Germinal center (tissue), 1 donor: ENCODE measurements at places on chromosomes 1 and 21.

DNA sequence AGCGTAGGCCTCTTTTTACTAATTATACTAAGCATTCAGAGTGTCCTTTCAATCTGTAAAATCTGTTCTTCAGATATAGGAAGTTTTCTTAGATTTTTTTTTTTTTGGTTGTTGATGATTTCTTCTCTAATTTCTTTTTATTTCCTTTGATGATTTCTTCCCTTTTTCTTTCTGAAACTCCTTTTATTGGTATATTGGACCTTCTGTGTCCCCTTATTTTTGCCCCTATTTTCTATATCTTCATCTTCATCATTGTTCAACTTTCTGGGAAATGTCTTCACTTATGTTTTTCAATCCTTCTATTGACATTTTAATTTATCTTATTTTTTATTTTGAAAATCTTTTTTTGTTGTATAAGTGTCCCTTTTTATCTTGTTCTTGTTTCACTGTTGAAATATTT lies 17.2 kb upstream of the SYT14 start:
- no peak for DNase-seq

- no peak for DNase-seq
Observed at GRCh38 chr1:181170194-181170593, 81.7 kb downstream of the IER5 start.

GRCh38 chr1:223714849-223715603 lies 2.7 kb downstream of the CAPN2 start:
- no peak for DNase-seq

- no peak for DNase-seq
Observed at GRCh38 chr1:28509705-28510272, 3.9 kb downstream of the RCC1 start.

DNA sequence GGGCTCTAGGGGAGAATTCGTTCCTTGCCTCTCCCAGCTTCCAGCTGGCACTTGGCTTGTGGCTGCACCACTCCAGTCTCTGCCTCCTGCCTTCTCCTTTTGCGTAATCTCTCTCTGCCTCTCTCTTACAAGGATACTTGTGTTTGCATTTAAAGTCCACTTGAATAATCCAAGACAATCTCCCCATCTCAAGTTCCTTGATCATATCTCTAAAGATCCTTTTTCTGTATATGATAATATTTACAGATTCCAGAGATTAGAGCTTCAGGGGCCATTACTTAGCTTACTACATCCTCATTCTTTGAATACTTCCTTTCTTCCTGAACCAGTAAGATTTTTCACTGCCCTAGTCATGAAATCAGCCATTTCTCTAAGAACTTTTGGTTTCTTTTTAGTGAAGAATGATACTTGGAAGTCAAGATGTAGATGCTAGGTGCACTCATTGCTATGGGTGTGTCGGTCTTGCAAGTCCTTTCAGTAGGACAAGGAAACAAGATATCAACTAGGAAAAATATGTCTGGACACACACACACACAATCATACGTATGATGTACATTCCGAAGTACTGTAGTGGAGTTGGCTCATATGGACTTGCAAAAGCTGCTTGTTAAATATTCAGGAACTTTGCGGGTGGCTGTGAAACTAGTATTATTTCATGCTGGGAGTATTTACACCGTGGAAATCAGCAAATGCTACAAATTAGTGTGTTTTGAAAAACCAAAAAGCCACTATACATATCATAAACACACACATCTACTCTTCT lies 20.8 kb upstream of the RLF start:
- DNase-seq = no peak

GRCh38 chr1:65233782-65234181 lies 75.6 kb upstream of the DNAJC6 start:
- no peak for DNase-seq

DNA sequence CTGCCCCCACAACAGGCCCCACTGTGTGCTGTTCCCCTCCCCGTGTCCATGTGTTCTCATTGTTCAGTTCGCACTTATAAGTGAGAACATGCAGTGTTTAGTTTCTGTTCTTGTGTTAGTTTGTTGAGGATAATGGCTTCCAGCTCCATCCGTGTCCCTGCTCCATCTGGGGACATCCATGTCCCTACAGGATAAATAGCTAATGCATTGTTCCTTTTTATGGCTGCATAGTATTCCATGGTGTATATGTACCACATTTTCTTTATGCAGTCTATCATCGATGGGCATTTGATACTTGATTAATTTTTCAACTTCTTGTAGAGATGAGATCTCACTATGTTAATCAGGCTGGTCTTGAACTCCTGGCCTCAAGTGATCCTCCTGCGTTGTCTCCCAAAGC lies 44.4 kb upstream of the RUNX1 start:
- no peak for DNase-seq

DNA sequence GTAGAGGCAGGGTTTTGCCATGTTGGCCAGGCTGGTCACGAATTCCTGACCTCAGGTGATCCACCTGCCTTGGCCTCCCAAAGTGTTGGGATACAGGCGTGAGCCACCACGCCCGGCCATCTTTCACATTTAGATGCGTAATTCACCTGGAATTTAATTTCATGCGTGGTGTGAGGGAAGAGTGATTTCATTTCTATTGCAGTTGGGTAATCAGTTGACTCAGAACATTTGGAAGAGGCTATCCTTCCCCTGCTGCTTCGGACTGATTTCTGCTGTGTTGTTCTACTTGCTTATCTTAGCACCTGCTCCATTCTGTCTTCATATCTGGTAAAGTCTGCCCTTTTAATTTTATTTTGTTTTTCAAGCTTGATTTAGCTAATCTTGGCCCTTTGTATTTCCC lies 19.1 kb downstream of the DIP2A start:
- DNase-seq = no peak

- DNase-seq = peak; percentile 41
Observed at GRCh38 chr1:218351391-218352074, 6.4 kb downstream of the TGFB2 start.

DNA sequence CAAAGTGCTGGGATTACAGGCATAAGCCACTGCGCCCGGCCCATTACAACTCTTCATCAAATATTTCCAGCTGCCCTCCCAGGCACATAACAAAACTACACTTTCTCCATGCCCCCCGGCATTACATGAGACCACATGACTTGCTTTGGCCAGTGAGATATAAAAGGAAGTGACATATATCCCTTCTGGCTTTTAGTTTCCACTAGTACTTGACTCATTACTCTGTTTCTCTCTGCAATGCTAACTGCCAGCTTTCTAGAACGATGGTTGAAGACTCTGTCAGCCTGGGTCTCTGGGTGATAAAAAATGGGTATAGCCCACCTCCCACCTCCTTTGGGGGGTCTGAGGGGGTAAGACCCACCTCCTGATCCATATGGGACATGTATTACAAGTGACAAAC lies 24.2 kb downstream of the ABL2 start:
- DNase-seq = no peak

GRCh38 chr1:8239039-8239305 lies 78.9 kb upstream of the SLC45A1 start:
- no peak for DNase-seq

GRCh38 chr1:235557495-235557894 lies 53.2 kb upstream of the B3GALNT2 start:
- DNase-seq = no peak

DNA sequence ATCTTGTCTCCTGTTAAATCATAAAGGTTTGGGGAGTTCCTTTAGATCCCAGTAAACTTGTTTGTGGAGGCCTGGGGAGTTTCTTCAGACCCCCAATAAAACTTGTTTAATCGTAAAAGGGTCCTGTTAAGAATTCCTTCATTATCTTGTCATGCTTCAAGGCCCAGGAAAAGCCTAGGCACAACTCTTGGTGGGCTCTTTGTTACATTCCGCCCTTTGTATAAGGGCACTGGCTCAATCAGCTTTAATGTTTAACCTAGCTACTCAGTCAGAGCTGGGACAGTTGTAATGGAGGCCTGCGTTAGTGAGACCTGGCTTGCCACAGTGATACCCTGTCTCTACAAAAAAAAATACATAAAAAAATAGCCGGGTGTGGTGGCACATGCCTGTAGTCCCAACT lies 77.2 kb downstream of the MPZL1 start:
- no peak for DNase-seq

- no peak for DNase-seq
Observed at GRCh38 chr1:228084325-228084724, 1.8 kb downstream of the ARF1 start.

DNA sequence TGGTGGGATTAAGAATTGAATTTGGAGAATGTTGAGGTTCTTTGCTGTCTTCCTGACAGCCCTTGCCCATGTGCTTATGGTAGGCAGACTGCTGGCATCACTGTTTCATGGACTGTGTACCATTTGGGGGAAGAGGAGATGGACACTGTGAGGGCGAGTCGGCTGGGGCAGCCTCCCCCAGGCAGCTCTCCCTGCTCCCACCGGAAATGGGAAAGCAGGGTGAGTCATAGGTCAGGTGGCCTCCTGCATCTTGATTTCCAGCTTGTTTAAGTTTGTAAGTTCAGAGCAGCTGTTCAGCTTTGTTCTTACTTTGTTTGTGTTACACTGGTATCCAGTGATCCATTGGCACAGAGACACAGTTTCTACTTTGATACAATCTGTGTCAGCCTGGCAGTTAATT lies 87.2 kb upstream of the CNIH3 start:
- no peak for DNase-seq

GRCh38 chr1:4664606-4665005 lies 10.2 kb downstream of the AJAP1 start:
- no peak for DNase-seq

GRCh38 chr1:155205969-155206593 lies 1.6 kb downstream of the THBS3 start:
- DNase-seq = no peak
